ENCODE measurements at places on chromosomes 2 and 18.

DNA sequence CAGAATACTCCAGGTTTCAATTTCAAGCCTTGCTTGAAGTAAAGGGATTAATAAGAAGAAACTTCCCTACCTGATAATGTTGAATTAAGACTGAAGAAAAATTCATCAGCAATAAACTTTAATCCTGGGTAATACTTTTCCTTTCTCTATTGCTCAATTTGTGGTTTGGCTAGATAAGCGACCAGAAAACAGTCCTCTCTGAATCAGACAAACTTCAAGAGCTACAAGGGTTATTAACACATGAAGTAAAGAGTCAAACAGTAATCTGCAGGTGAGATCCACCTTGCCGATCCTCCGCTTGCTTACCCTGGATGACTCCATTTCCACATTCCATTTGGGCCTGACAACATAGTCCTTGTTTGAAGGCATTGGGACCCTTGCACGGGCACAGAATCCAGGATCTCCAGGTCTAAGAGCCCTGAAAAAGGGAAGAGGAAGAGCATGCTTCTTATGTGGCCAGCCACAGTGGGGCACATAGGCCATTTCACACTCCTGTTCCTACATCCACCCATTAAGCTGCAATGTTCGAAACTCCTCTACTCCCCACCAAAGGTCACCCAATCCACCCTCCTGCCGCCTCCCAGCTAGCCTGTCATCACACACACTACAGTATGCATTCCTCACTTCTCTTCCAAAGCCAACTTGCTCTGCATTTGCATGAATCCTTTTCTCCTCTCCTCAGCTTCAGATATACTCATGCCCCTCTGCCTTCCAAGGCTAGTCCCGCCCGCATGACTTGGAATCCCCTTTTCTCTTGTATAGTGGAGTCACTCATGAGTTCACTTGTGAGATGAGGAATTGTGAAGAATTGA is 39.8 kb downstream of the IWS1 start:
- DNase-seq: no peak

GRCh38 chr2:207727261-207727660 is 15.8 kb downstream of the CCNYL1 start:
- peak; percentile 34 for DNase-seq

DNA sequence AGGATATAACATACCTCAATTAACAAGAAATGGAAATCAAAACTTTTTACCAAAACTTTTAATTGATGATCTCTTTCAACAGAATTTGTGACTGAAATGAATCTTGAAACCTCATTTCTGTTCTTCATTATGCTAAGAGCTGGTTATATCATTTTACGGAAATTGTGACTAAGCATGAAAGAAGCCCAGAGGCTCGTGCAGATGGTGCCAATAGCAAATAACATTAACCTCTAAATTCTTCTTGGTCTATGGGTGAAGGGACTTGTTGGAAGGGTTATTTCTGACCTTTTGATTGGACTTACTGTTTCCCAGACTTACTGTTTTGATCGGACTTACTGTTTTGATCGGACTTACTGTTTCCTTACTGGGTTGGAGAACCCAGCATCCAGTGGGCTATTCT is 435.6 kb downstream of the TDRD15 start:
- peak; percentile 53 for DNase-seq

GRCh38 chr2:80256782-80257167 is 47.8 kb downstream of the LRRTM1 start:
- DNase-seq: no peak

GRCh38 chr2:227570615-227571014 is 28.1 kb upstream of the SCYGR2 start:
- peak; percentile 6 for DNase-seq

All from fibroblast of skin of right quadriceps (primary cell).